ENCODE measurements at places on chromosomes 11 and 22. TPM values are rescaled to one million over a fixed set of nuclear protein-coding genes. Genes with fewer than 3 reads are reported as not detected.

ROBO4 gene
- total RNA-seq: not detected

C11orf91 gene
- 1.8 TPM for total RNA-seq

GAL3ST3 gene
- total RNA-seq: not detected

C11orf97 gene
- not detected for total RNA-seq

CALCA gene
- not detected for total RNA-seq

APIP gene
- 21.9 TPM for total RNA-seq

MAPK8IP2 gene
- 3.8 TPM for total RNA-seq

ZBTB3 gene
- total RNA-seq: 1.1 TPM

MN1 gene
- total RNA-seq: 4.0 TPM

OR56A1 gene
- not detected for total RNA-seq

SULT4A1 gene
- total RNA-seq: not detected

MS4A6A gene
- total RNA-seq: not detected

CD151 gene
- total RNA-seq: 865 TPM

KRTAP5-7 gene
- not detected for total RNA-seq

LMO1 gene
- 2.3 TPM for total RNA-seq

OR4A16 gene
- total RNA-seq: not detected

PIWIL4 gene
- total RNA-seq: 0.07 TPM

SEPTIN5 gene
- total RNA-seq: 10.4 TPM

FSHB gene
- total RNA-seq: not detected

MCAM gene
- total RNA-seq: 11.8 TPM

HSPB2 gene
- total RNA-seq: not detected

CCDC87 gene
- 0.54 TPM for total RNA-seq

BCO2 gene
- total RNA-seq: 1.2 TPM

SCT gene
- total RNA-seq: not detected

OR2AG2 gene
- total RNA-seq: not detected

SEC14L6 gene
- total RNA-seq: 0.03 TPM

POLA2 gene
- total RNA-seq: 13.4 TPM

AP2A2 gene
- total RNA-seq: 38.1 TPM

POU2AF2 gene
- not detected for total RNA-seq

ZNF214 gene
- 0.76 TPM for total RNA-seq

KBTBD4 gene
- 19.5 TPM for total RNA-seq

TUBA8 gene
- 0.72 TPM for total RNA-seq

DRD4 gene
- 0.21 TPM for total RNA-seq

HTR3B gene
- total RNA-seq: not detected

IRAG1 gene
- total RNA-seq: 0.02 TPM

MPPED1 gene
- total RNA-seq: not detected

IFITM10 gene
- 1.3 TPM for total RNA-seq

SOX10 gene
- not detected for total RNA-seq

ARRB1 gene
- 4.6 TPM for total RNA-seq

RAG2 gene
- not detected for total RNA-seq

RNF121 gene
- 62.8 TPM for total RNA-seq

OR2D2 gene
- total RNA-seq: not detected

KDM4D gene
- total RNA-seq: 0.45 TPM

MYOD1 gene
- not detected for total RNA-seq

All from A549 treated with CORT108297 at 1 μM for 4 hours (cell line).